ENCODE measurements at places on chromosomes 13 and 19. TPM values are rescaled to one million over a fixed set of nuclear protein-coding genes. Genes with fewer than 3 reads are reported as not detected.

LGI4 gene
- total RNA-seq = not detected

OR7D2 gene
- total RNA-seq = 0.44 TPM

IGSF23 gene
- total RNA-seq = not detected

RASGRP4 gene
- total RNA-seq = 1.8 TPM

USP12 gene
- total RNA-seq = 49.1 TPM

SIRT6 gene
- 46.4 TPM for total RNA-seq

UBAC2 gene
- 56.3 TPM for total RNA-seq

TPTE2 gene
- not detected for total RNA-seq

DNA sequence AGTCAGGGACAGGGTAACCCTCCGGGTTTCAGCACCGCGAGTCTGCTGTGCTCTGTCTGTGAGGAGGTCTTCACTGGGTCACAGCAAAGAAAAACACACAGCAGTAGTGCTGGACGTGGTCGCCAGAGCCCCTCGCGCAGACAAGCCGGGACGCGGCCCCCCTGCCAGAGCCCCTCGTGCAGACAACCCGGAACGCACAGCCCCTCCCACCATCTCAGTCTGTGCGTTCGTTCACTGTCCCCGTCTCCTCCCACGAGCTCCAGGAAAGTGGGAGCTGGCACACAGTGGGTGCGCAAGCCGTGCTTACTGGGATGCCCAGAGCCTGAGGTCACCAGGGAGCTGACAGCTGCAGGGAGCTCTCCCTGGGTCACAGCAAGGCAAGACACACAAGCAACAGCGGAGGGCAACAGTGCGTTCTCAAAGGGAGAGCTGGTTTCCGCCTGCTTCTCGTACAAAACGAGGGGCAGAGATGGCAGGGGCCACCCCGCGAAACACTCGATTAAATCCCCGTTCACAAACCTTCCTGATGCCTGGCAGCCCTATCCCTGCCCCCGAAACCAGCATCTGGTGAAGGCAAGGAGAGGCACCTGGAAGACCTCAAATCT is 3.2 kb upstream of the PLPP2 start:
- H3K4me3 ChIP-seq = no peak overlapping the region
- no peak for DNase-seq
- no peak overlapping the region for H3K27ac ChIP-seq
- H3K4me1 ChIP-seq = no peaks in the 10 kb centered on the region
- peaks cover 43% of the 10 kb centered on the region for H3K27me3 ChIP-seq

- no peak for DNase-seq
- H3K27me3 ChIP-seq = no peaks in the 10 kb centered on the region
- H3K4me1 ChIP-seq = peaks cover 39% of the 10 kb centered on the region
- peak overlapping the region; percentile 29 for H3K27ac ChIP-seq
- H3K4me3 ChIP-seq = no peak overlapping the region
These were observed 10.3 kb downstream of the GNA15 start for GRCh38 chr19:3145909-3146676.

- H3K36me3 ChIP-seq = peaks cover 12% of the 10 kb centered on the region
- no peak for DNase-seq
- H3K27me3 ChIP-seq = peaks cover 8% of the 10 kb centered on the region
- peaks cover 28% of the 10 kb centered on the region for H3K4me1 ChIP-seq
- H3K4me3 ChIP-seq = peak overlapping the region; percentile 98
These were observed 1.1 kb upstream of the PPP1R12C start for GRCh38 chr19:55118401-55118991.

GRCh38 chr19:47322058-47322457 is 9.9 kb upstream of the C5AR2 start:
- H3K36me3 ChIP-seq = no peaks in the 10 kb centered on the region
- H3K4me1 ChIP-seq = no peaks in the 10 kb centered on the region
- no peak overlapping the region for H3K27ac ChIP-seq
- H3K27me3 ChIP-seq = peaks cover 5% of the 10 kb centered on the region
- H3K4me3 ChIP-seq = no peak overlapping the region

- no peak overlapping the region for H3K27ac ChIP-seq
- peaks cover 14% of the 10 kb centered on the region for H3K4me1 ChIP-seq
- no peak overlapping the region for H3K4me3 ChIP-seq
- DNase-seq = no peak
- H3K27me3 ChIP-seq = no peaks in the 10 kb centered on the region
- H3K36me3 ChIP-seq = peaks cover 35% of the 10 kb centered on the region
These were observed 2.9 kb downstream of the DDX49 start for GRCh38 chr19:18922228-18922985.

DNA sequence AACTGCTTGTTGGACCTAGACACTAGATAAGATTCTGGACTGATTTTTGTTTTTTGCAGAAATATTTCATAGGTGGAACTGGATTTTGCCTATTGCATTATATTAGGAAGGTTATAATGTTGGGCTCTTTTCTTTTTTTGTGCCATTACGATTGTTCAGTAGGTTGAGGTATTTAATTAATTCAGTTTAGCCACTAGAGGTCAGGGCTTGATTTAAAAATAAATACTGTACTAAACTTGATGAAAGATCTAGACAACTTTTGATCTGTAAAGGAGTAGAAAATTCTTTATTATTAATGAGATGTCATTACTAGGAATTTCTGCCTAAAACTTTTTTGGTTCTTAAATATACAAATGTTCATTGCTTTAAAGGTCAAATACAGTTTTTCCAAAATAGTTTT is 15.2 kb upstream of the SUPT20H start:
- no peak overlapping the region for H3K27ac ChIP-seq
- no peaks in the 10 kb centered on the region for H3K4me1 ChIP-seq
- H3K27me3 ChIP-seq = peaks cover 11% of the 10 kb centered on the region

GRCh38 chr13:112986946-112987681 is 18.1 kb downstream of the MCF2L start:
- H3K4me1 ChIP-seq = no peaks in the 10 kb centered on the region
- no peaks in the 10 kb centered on the region for H3K27me3 ChIP-seq
- no peak overlapping the region for H3K27ac ChIP-seq
- DNase-seq = no peak
- H3K4me3 ChIP-seq = no peak overlapping the region

DNA sequence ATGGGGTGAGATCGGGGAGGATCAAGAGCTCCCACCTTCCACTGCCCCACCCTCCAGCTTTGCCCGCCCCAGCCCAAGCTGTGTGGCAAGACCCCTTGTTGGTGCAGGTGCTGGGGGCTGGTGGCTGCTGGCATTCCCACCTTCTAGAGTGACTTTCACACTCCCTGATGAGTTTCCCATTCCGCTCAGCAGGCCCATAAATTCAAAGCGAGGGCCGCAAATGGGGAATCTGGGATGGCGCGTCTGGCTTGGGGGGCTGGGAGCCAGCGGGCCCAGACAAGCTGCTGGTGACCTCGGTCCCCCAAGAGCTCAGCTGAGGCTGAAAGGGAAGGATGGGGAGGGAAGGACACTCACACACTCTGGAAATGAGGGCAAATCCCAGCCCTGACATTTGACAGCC is 110.3 kb downstream of the GADD45B start:
- no peak overlapping the region for H3K4me3 ChIP-seq
- H3K27ac ChIP-seq = no peak overlapping the region
- no peaks in the 10 kb centered on the region for H3K4me1 ChIP-seq
- no peaks in the 10 kb centered on the region for H3K36me3 ChIP-seq
- H3K27me3 ChIP-seq = peaks cover 19% of the 10 kb centered on the region

GRCh38 chr19:47661161-47661560 is 52.1 kb upstream of the EHD2 start:
- no peak overlapping the region for H3K4me3 ChIP-seq
- H3K36me3 ChIP-seq = peaks cover 2% of the 10 kb centered on the region

DNA sequence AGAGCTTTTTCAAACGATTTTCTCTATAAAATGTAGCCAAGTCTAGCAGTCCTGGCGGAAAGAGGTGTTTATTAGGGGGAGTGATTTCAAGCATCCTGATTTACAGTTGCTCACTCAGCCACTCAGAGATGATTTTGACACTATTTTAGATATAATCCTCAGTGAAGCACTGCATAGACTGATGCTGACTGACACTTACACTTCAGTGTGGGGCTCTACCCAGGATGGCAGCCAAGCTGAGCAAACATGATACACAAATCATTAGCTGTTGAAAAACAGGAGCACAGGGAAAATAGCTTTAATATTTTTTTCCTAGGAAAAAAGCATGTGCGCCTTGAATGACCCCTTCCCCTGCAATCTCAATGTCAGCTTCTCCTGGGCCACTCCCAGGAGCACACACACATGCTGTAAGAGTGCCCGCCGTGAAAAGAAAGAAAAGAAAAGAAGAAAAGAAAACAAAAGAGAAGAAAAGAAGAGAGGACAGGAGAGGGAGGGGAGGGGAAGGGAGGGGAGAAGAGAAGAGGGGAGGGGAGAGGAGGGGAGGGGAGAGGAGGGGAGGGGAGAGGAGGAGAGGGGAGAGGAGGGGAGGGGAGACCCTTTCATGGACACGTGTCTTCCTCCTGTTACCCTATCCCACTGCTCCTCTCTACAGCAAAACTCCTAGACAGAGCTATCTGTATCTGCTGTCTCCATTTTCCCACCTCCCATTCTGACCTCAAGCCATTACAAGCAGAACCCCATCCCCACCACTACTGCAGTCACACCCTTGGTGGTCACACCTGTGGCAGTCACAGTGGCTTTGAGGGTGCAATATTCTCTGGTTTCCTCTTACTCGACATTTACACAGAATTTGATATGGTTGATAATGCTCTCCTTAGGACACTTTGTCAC is 36.4 kb downstream of the RCBTB2 start:
- no peaks in the 10 kb centered on the region for H3K27me3 ChIP-seq
- H3K4me3 ChIP-seq = peak overlapping the region; percentile 51
- H3K36me3 ChIP-seq = peaks cover 10% of the 10 kb centered on the region
- peak; percentile 41 for DNase-seq
- peaks cover 47% of the 10 kb centered on the region for H3K4me1 ChIP-seq

- H3K27me3 ChIP-seq = no peaks in the 10 kb centered on the region
- no peak overlapping the region for H3K27ac ChIP-seq
- DNase-seq = no peak
These were observed 178.4 kb downstream of the FGF9 start for GRCh38 chr13:21849323-21849722.

Data from activated T-helper 1 cell treated with anti-CD3 and anti-CD28 coated beads, Interleukin-12 subunit alpha, Interleukin-12 subunit beta, Interleukin-2, Interleukin-4 antibody, amounts not matched to agents 30 ng/mL and 10 ng/mL and 1 ng/mL, durations not matched to agents 14 hours and 24 hours and 36 hours (primary cell).